ENCODE measurements at places on chromosomes 7 and 10.

- no peak for DNase-seq
Measured at GRCh38 chr7:42698600-42699374, 213.1 kb downstream of the C7orf25 start.

- no peak for DNase-seq
Measured at GRCh38 chr7:72710983-72711382, 117.0 kb downstream of the TYW1B start.

DNA sequence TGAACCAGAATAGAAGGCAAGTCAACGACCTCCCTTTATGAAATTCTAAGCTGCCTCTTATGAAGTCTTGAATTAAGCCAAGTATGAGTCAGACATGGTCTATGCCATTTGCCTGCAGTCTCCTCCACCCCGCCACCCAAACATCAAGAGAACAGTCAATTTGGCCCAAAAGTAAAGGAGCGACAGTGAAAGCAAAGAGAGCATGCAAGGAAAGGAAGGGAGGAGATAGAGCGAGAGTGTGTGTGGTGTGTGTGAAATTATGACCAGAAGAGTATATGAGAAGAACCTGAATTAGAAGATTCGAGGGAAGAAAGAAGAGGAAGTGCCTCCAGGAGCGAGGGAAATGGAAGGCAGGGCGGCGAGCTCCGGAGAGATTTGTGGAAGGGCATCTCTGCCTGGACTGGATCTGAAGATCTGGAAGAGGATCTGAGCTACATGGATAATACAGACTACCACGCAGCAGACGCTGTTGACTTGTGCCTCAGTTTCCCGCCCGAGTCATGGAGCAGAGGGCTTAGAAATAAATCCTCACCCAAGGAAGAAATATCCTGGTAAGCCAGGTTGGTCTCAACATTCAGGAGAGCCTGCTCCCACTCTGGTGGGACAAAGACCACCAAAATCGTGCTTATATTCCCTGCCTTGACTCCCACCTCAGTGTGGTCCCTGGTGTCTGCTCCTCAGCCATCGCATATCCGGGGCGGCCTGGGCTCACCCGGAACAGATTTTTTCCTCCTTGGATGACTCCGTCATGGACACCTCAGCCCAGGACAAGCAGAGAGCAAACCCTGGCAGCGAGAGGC lies 459 bp downstream of the ZDHHC6 start:
- DNase-seq = no peak

- no peak for DNase-seq
Measured at GRCh38 chr10:110822035-110822711, 49.6 kb upstream of the PDCD4 start.

- DNase-seq = no peak
Measured at GRCh38 chr10:32112055-32112454, 55.8 kb upstream of the KIF5B start.

DNA sequence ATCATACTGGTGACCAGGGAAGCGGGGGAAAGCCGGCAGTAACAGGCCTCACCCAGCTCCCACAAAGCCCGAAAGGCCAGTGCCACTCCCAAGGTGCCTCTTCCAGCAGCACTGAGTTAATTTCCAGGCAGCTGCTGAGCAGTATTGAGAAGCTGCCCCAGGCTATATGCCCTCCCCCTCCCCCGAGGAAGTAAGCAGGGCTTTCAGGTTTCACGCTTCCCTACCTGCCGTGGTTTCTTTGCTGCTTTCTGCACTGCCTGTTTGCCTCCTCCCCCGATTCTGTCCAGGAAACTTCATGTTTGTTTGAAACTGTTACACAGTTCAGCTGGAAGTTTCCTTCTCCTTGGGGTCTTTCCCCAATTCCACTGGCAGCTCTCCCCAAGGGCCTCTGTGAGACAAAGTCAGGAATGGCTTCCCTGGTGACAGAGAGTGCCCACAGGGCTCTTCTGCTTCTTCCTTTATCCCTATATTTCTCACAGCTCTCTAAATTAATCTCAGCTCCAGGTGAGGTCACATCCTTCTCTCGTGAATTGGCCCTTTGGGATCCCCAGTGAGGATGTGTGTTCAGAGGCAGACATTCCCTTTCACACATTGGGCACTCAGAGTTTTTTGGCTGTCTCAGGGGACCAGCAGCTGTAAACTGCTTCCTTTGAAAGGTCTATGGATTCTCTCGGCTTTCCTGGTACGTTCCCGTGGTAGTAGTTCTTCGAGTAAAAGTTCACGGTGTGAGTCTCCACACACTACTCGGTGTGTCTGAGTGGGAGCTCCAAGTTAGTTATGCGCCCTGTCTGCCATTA lies 19.4 kb downstream of the C1GALT1 start:
- no peak for DNase-seq

GRCh38 chr7:70736715-70737460 lies 395.1 kb upstream of the GALNT17 start:
- DNase-seq = no peak

GRCh38 chr10:129393812-129394211 lies 73.2 kb upstream of the MGMT start:
- no peak for DNase-seq

DNA sequence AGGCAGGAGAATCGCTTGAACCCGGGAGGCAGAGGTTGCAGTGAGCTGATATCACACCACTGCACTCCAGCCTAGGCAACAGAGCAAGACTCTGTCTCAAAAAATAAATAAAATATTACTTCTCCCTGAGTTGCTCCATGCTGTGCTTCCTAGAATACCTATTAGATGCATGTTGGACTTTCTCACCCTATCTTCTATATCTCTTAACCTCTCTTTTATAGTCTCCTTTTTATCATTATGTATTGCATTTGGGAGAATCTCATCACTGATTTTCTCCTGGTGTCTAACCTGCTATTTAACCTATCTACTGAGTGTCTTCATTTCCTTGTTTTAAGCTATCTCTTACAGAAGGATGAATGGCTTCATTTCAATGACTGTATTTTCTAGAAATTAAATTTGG lies 32.1 kb upstream of the NANOS1 start:
- DNase-seq = no peak

- no peak for DNase-seq
Measured at GRCh38 chr7:156618780-156619367, 21.7 kb upstream of the RNF32 start.
